ENCODE measurements at places on chromosomes 11 and 22.

GRCh38 chr11:130609121-130610035 lies 160.9 kb downstream of the ADAMTS15 start:
- no peak for DNase-seq

- DNase-seq = no peak
These were observed 6.0 kb downstream of the FOLH1 start for GRCh38 chr11:49202287-49202976.

GRCh38 chr11:76181371-76181770 lies 24.9 kb downstream of the WNT11 start:
- DNase-seq = no peak

DNA sequence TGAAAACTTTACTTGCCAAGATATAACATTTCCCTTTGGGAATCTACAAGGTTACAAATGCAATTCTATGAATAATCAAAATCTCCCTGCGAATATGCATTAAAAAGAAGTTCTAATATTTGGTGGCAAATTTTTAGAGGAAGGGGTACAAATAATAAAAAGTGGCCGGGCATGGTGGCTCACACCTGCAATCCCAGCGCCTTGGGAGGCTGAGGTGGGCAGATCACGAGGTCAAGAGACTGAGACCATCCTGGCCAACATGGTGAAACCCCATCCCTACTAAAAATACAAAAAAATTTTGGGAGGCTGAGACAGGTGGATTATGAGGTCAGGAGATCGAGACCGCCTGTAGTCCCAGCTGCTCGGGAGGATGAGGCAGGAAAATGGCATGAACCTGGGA lies 47.0 kb downstream of the ZNF280B start:
- no peak for DNase-seq

DNA sequence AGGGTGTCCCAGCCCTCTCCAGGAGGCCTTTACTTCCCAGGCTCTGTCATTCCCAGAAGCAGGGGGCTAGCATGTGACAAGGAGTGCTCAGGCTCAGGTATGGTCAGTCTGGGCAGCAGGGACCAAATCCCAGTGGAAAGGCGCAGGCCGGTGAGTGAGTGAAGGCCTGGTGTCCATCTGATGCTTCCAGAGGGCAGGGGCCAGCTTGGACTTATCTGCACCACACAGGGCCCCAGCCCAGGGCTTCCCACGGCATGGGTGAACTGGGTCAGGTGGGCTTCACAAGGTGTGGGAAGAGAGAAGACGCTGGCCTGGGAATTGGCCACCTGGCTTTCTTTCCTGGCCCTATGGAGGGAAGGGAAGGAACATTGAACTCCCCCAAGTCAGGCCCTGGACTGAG lies 20.4 kb upstream of the APOBEC3A start:
- no peak for DNase-seq
